Right ventricle myocardium inferior (tissue), 1 donor: ENCODE measurements at places on chromosomes 12 and 14. TPM values are rescaled to one million over a fixed set of nuclear protein-coding genes. Genes with fewer than 3 reads are reported as not detected.

The SMCO2 gene
- total RNA-seq = not detected

The TRIP11 gene
- 51.2 TPM for total RNA-seq

The COX8C gene
- total RNA-seq = 0.51 TPM

The ERBB3 gene
- 2.8 TPM for total RNA-seq

The KRT83 gene
- total RNA-seq = not detected
